ENCODE measurements at places on chromosomes 5 and 9.

DNA sequence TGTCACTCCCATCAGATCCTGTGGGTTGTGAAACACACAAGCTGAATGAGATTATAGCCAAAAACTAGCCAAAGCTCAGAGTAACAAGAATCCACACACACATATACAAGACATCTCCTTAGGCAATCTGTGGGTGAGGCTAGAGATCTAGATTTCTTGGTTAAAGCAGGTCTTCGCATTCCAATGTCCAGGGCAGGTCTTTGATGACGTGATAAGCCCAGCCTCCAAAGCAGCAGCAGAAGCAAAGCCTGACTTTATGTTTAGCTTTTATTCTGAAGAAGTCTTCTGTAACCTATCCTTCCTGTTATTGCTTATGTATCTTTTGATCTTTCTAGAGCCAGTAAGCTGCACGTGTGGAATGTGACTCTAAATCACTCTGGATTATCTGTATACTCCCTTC lies 199.1 kb upstream of the SLC30A5 start:
- no peak for DNase-seq

DNA sequence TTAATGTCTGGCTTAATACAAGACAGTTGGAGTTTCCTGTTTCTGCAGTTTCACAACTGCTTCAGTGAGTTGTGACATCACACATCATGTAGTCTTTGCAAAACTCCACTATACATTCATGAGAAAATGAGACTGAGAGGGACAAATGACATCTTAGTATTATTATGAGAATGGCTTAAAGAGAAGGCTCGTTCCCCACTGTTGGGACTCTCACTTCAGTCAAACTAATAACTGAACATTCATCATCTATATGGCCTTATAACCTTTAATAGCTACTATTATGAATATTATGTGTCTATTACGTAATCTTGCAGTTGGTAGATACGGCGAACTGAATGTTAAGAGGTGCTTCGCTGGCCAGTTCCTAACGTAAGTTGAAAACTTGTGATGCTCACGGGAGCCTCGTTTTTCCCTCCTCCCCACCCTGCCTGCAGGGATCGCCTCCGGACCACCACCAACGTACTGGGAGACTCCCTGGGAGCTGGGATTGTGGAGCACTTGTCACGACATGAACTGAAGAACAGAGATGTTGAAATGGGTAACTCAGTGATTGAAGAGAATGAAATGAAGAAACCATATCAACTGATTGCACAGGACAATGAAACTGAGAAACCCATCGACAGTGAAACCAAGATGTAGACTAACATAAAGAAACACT lies 79.4 kb downstream of the SLC1A3 start:
- DNase-seq: no peak

- DNase-seq: no peak
Measured at GRCh38 chr5:127933348-127933747, 150.2 kb upstream of the SLC12A2 start.

DNA sequence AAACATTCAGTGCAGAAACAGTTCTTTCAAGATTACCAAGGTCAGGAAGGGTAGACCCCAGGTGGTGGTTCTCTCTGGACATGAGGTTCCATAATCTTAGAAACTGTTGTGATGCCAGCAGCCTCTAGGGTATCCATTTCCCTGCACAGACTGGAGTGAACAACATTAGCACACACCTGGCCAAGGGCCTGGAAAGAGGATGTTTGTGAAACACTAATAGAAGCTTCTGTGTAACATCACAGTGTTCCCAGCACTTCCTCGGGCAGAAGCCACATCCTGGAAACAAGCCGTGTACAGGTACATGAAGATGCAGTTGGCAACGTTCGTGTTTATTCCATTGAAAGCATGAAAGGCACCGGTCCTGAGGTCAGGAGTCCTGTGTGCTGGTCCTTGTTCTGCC lies 598.2 kb upstream of the KLF4 start:
- no peak for DNase-seq

DNA sequence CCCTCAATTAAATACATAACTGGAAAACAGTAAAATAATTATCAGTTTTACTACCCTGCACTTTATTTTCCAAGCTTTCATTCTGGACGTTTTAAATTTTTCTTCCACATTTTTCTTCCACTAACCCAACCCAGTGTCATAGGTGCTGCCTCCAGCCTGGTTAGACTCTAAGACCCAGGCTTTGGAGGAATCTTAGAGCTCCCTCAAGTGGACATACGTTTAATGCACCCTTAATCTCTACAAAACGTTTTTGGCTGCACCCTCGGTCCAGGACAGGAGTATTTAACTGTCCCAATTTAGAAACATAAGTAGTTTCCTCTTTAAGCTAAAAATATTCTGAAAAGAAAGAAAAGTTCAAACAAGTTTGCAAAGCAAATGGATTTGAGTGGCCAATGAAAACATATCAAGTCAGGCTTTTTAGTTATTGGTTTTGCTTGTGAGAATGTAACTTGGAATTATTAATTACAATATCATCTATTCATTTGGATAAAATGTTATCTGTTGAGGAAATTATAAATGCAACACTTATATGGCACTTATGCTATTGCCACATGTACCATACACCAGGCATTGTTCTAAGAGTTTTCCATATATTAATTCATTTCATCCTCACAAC lies 38.9 kb downstream of the CDH6 start:
- DNase-seq: no peak

DNA sequence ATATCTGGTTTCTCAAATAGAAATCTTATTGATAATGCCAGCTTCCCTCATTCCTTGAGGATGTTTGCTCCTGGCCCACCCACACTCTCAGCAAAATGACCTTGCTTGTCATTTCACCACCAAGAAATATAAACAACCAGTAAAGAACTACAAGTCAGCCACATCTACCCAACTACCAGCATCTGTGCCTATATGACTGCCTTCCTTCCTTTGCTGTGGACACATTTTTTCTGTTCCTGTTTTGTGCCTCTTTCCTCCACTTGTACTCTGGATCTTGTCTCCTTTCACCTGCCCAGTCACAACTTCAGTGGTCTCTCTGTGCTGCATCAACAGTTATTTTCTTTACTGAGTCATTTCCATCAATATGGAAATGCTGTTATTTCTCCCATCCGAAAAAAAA lies 20.3 kb downstream of the KIF2A start:
- DNase-seq: no peak

GRCh38 chr9:132456241-132456640 lies 46.2 kb downstream of the CFAP77 start:
- no peak for DNase-seq

GRCh38 chr5:151595411-151595826 lies 4.3 kb upstream of the FAT2 start:
- DNase-seq: no peak

GRCh38 chr5:129499208-129499852 lies 39.2 kb downstream of the ADAMTS19 start:
- DNase-seq: no peak

DNA sequence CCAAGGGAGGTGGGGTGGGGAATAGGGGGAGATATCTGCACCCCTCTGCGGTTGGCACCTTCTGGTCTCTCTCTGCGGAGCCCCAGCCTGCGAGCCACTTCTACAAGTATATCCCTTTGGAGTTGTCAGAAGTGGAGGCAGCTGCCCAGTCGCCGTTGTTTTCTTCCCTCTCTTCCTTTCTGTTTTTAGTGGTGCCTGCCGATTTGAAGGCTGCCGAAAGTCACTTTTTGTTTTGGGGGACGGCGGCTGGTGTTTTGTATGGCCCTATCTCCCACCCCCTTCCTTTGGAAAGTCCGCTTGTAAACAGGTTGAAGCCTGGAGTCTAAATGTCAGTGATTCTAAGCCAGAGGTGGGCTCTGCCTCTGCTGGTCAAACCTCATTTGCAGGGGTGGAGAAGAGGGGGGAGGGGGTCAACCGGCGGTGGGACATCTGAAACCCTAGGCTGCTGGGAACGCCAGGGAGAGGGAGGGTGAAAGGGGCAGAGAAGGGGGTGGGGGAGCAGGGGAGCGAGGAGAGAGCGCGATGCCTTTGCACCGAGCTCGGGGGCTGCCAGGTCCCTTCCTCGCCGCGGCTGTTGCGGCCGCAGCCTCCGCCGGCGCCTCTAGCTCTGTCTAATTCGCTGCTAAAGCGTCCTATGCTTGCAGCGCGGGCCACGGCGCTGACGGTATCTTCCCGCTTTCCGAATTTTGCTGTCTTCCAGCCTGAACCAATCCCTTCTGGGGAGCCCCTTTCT lies at the start of gene FGF10:
FGF10 (minus strand) TSS at position 331 of the 733 bp plus-strand sequence. CDS start 738 bp downstream, outside the sequence.
- peak; percentile 74 for DNase-seq

GRCh38 chr9:107942856-107943255 lies 453.3 kb upstream of the KLF4 start:
- DNase-seq: no peak

DNA sequence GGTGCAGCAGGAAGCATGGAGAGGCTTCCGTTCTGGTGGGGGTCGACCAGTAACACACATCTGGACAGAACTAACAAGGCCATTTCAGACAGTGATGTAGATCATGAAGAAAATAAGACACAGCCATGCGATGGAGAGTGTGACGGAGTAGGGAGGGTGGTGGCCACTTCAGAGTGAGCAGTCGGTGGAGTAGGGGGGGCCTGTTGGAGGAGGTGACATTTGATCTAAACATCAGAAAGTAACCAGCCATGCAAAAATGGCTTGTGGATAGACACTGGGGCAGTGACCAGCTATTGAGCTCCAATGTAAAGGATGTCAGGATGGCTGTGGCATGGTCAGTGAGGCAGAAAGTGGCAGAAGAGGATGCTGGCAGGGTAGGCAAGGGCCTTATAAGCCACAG lies 65.9 kb downstream of the PPARGC1B start:
- no peak for DNase-seq

- no peak for DNase-seq
Measured at GRCh38 chr5:116454417-116454927, 120.2 kb downstream of the SEMA6A start.

DNA sequence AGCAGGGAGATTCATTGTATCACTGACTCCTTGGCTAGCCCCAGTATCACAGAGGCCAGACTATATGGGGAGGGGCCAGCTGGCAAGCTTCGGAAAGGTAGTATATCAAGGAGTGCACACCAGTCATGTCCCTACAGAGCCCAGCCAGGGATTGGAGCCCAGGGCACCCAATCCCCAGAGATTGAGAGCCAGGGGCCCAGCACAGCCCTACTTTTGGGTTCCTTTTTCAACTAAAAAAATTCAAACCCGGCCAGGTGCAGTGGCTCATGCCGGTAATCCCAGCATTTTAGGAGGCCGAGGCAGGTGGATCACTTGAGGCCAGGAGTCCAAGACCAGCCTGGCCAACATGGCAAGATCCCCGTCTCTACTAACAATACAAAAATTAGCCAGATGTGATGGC lies 5.4 kb upstream of the MYORG start:
- no peak for DNase-seq

- DNase-seq: no peak
Measured at GRCh38 chr9:23611869-23612268, 214.2 kb downstream of the ELAVL2 start.

- DNase-seq: no peak
Measured at GRCh38 chr9:84893419-84894128, 224.0 kb downstream of the NTRK2 start.

DNA sequence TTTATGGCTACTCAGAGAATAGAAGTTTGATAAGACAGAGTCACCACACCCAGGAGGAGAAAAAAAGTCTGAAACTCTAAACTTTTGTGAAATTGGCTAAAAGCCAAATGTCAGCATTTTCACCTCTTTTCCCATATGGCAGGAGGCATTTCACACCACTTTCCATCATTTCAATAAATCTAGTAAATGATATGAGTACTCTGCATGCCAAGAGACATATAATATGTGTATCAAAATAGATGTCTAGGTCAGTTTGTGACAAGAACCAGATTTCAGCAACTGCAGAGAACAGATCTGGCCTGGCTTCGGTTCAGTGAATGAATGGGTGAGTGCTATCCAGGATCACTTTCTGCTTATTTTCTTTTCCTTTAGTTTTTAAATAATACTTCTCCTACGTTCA lies 470.8 kb downstream of the ENC1 start:
- DNase-seq: no peak

DNA sequence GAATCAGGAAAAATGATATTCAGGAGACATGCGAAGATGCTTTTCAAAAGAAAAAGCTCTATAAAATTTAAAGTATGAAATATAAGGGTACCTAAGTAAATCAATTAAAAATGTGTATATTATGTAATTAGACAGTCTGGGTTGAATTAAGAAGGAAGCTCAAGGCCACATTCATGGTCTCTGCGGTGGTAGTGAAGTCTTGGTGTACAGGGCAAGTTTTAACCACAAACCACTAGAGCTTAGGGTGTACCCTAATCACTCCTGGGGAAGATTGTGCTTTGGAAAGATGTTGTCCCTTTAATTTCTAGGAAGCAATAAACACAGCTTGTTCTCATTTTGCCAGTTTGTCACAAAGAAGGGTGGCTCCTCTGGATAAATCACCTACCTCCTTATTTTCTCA lies 287.2 kb upstream of the ZNF608 start:
- no peak for DNase-seq

DNA sequence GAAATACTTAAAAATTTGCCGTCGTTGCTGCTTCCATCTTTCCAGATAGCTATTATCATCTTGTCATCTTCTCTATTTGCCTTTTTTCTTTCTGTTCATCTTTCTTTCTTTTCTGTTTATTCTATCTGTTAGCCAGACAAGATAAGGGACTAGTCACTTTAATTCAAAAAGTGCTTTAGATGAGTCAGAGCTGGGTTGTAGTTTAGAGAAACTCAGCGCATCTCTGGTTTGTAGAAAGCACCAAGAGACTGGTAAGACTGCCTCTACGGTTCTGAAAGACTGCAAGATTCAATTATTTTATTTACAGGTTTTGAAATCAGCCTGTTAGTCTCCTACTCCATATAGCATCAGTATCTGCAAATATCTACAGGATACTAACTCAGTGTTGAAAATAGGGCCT lies 562.8 kb upstream of the RIOK2 start:
- no peak for DNase-seq

DNA sequence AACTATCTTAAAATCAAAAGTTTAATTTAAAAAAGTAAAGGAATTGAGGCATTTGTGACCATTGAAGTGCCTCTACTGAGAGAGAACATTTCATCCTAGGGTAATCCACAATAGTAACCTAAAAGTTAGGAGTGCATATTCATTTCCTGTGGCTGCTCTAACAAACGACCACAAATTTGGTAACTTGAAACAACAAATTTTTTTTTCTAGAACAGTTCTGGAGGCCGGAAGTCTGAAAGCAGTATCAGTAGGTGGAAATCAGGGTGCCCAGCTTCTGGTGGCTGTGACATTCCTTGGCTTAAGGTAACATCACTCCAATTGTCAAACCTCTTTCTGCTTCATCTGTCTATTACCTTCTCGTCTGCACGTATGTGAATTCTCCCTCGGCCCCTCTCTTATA lies 67.1 kb upstream of the SSBP2 start:
- DNase-seq: no peak

DNA sequence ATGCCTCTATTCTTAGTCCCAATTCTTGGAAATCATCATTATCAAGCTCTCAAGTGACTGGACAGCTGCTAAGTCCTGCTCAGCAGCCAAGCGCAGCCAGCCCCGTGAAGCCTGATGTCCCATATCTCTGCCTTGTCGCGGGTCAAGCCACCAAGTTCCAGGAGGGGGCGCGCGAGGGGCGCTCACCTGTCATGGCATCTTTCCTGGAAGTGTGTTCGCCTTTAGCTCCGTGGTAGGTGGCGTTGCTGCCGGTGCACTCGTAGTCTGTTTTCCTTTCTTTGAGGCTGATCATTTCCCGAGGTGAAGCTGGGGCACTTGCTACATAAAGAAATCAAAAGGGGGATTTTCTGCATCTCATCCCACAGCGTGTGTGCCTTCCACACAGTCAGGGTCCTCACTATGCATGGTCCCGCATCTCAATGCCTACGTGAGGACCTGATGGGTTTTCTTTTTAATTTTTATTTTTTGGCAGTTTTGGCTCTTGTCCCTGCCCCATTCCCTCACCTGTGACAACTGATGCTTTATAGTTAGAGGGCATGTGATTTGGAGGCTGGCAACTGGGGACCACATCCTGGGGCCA lies 227.0 kb upstream of the DAP start:
- peak; percentile 90 for DNase-seq

- no peak for DNase-seq
Measured at GRCh38 chr9:134398756-134399155, 72.5 kb downstream of the RXRA start.

Data from glutamatergic neuron (in vitro differentiated cells).